Activated CD4-positive, alpha-beta T cell treated with anti-CD3 and anti-CD28 coated beads, Interleukin-2, Interleukin-6, amounts not matched to agents 100 ng/mL and 50 ng/mL, durations not matched to agents 16 hours and 8 hours (primary cell): ENCODE measurements at places on chromosomes 4 and X.

GRCh38 chr4:12421364-12421763 lies 992.7 kb upstream of the HS3ST1 start:
- DNase-seq, result no peak

GRCh38 chrX:8832582-8833378 lies 31.6 kb upstream of the FAM9A start:
- DNase-seq, result no peak

DNA sequence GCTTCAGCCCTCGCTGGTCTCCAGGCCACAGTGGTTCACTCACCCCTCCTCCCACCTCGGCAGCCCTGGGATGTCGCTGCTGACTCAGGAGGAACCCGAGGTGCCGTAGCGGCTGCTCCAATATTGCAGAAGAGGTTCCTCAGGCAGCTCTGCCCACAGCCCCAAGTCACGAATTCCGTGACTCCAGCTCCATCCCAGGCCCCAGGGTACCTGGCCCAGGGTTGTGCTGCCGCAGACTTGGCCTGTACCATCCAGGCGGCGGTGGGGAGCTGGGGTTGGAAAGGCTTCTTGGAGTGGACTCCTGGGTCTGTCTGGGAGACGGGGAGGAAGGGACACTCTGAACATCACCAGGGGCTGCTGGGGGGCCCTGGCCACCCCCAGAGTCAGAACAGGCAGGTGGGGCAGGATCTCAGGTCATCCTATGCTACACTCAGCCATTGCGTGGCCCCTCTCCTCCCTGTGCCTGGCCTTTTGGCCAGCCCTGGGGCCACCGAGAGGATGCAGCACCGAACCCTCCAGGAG lies 728 bp upstream of the HGFAC start:
- DNase-seq, result no peak

- no peak for DNase-seq
Observed at GRCh38 chr4:36573441-36573840, 292.0 kb downstream of the DTHD1 start.

GRCh38 chr4:85708468-85708867 lies 233.5 kb downstream of the ARHGAP24 start:
- DNase-seq, result no peak

- no peak for DNase-seq
Observed at GRCh38 chrX:18898492-18898891, 85.4 kb downstream of the PHKA2 start.

GRCh38 chr4:177127658-177128057 lies 182.0 kb upstream of the NEIL3 start:
- no peak for DNase-seq

- no peak for DNase-seq
Observed at GRCh38 chrX:54540289-54540688, 10.3 kb downstream of the GNL3L start.

GRCh38 chr4:98210281-98210680 lies 50.9 kb upstream of the RAP1GDS1 start:
- DNase-seq, result no peak

GRCh38 chr4:108620933-108621905 lies 843 bp downstream of the RPL34 start:
- no peak for DNase-seq

- DNase-seq, result no peak
Observed at GRCh38 chr4:154414796-154415195, 76.8 kb downstream of the DCHS2 start.

- no peak for DNase-seq
Observed at GRCh38 chrX:95290455-95290854, 1394.2 kb upstream of the DIAPH2 start.

GRCh38 chr4:1674682-1675081 lies 9.4 kb downstream of the FAM53A start:
- no peak for DNase-seq

DNA sequence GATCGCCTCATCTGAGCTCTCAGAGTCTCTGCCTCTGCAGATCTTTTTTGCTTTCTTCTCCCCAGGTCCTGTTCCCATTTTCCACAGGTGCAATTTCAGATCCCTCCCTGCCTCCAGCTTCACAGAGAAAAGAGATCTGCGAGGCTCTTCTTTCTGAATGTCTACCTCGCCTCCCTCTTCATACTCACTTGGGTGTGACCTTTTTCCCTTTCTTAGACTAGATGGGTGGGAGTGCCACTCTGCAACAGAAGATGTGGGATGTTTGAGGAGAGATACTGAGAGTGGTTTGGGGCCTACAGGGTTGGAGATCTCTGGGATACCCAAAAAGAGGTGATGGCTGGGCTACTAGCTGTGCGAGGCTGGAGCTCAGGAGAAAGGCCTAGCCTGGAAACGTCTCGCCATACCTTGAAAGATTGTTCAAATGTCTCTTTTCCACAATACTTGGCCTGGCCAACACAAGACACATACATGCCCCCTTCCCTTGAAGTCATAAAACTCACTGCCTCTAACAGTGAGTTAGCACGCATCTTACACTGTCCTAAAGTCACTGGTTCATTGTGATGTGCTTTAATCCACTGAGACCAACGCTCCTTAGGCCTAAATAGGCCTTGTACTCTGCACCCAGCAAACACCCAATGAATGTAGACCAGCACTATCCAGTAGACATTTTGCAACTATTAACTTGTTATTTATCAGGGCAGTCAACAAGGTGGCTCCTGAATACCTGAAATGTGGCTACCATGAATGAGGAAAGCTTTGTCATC lies 33.6 kb downstream of the IRF2 start:
- DNase-seq, result no peak

DNA sequence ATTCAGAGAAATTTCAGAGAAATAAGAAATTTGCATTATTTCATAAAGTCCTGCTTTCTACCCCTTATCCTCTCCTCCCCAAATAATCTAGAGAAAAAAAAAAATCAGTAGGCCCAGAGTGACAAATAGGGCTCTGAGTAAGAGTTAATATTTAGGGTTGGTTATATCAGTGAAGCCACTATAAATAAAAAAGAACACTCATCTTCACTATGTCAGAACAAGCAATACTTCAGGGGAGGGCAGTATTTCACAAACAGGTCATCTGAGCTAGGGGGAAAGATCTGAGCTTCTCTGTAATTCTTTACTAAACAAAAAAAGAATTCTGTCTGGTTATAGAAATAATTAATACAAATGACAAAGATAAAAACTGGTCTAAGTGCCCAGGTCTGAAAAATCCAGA lies 39.4 kb downstream of the PDE5A start:
- DNase-seq, result no peak

DNA sequence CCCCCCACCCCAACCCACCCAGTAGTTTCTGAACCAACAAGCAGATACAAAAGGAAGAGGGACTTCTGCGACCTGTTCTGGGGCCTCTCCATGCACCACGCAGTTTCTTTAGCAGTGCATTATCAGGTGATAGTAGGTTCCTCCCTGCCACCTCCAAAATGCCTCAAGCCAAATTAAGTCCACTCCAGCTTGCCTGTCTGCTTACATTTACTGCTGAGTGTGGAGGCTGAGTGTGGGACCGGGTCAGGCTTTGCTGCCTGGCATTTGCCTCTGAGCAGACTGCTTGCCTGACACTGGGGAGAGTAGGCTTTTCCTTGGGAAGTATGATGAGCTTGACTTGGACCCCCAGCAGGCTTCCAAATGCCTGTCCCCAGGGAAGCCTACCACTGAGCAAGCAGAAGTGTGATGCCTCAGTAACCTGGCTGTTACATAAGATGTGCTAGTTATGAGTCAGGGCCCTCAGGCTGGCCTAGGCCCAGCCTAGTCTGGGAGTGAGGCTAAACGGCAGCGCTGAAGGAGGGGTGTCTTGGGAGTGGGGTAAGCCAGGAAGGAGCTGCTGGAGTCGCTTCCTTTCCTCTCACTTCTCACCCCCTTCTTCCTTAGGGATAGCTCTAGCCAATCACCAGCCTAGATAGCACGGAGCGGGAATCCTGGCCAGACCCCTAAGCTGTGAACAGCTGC lies 9.0 kb downstream of the TSC22D3 start:
- no peak for DNase-seq

DNA sequence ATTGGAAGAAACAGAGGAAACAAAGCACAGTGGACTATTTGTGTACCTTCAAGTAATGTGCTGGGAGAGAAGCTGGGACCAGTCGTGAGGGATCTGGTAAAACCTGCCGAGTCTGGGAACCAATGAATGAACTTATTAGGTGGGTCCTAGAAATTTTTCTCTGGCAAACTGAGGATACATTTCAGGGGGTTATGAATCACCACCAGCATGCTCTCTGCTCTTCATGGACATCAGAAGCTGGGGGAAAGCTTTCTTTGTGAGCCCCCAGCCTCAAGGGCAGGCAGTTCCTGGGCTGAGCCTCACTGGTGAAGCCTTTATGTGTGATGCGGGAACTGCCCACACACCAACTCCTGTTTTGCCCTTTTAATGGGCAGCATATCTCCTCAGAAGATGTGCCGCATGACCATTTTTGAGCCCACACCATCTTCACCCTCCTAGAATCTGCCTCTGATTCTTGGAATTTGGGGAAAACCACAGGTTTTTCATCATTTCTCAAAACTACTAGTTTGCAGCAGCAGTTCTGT lies 95.4 kb upstream of the ENPP6 start:
- peak; percentile 58 for DNase-seq

DNA sequence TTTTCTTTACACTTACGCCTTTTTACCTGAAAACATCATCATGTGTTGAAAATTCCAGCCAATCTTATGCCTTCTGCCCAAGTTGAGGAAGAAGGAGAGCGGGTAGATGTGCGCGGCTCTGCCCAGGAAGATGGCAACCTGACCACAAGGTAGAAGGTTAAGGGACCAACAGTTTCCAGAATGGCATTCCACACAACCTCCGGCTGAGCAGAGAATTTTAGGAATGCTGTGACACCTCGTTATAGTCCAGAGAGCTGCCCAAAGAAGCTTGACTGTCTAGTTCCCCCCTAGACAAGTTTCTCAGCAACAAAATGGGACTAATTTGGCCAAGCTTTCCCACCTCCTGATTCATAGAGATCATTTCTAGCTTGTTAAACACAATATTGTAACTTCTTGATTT lies 75.1 kb downstream of the CHST7 start:
- DNase-seq, result no peak

DNA sequence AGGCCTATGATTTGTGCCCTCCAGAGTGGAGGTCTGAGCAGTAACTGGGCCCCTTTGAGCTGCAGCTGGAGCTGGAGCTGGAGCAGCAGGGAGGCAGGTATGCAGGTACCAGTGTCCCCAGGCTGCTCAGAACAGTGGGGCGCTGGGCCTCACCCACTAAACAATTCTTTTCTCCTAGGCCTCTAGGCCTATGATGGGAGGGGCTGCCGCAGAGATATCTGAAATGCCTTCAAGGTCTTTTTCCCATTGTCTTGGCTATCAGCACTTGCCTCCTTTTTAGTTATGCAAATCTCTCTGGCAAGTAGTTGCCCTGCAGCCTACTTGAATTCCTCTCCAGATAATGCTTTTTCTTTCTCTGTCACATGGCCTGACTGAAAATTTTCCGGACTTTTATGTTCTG lies 79.7 kb upstream of the OTUD4 start:
- DNase-seq, result no peak

DNA sequence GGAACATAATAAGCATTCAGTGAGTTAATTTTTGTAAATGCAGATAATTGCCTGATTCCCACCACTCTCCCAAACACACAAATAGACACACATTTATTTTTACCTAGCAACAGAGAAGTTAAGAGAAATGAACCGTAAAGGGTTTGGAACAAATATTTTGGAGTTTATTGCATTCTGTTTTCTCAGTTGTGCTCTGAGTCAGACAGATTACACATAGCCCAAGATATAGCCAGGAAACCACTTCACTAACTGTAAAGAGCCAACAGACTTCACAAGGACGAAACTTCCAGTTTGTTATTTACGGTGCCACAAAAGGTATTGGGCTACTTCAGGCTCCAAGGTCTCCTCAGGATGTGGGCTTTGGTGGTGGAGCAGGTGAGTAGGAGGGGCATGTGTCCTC lies 217.0 kb downstream of the BMPR1B start:
- DNase-seq, result no peak

DNA sequence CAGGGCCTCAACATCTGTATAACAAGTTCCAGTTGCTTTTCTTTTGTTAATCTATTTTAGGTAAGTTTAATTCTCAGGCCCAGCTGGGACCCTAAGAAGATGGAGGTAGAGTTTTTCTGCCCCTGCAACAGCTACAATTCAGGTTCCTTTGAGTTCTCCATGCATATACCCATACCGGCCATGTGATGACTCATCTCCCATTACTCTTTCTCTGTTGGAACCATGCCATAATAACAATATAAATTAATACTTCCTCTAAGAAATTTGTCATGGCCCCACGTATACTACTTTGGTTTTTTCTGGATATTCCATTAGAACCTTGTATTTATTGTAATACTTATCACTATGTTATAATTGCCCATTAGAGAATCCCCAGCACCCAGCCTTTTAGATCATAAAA lies 1.3 kb upstream of the INTU start:
- DNase-seq, result no peak
